DND-41 (cell line): ENCODE measurements at places on chromosomes 4 and X.

DNA sequence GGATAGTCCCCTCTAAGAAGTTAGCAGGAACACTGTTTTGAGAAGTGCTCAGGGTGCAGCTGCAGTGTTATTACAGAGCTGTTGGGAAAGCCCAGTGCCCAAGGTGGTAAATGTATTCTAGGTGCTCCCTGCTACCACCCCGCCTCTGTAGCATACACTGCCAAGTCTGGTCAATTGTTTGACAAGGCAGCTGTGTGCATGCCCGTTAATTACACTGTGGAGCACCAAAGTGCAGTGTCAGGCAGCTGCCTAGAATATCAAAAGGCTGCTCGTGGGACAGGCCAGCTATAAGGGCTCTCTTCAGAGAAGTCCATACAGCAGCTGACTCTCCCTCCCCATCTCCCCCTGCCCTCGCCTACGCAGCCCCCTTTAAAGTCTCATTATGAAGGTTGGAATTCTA lies 99.9 kb upstream of the KLHL13 start:
- DNase-seq: no peak
- no peaks in the 10 kb centered on the region for H3K36me3 ChIP-seq
- H3K4me3 ChIP-seq: no peak overlapping the region
- no peak overlapping the region for H3K27ac ChIP-seq

DNA sequence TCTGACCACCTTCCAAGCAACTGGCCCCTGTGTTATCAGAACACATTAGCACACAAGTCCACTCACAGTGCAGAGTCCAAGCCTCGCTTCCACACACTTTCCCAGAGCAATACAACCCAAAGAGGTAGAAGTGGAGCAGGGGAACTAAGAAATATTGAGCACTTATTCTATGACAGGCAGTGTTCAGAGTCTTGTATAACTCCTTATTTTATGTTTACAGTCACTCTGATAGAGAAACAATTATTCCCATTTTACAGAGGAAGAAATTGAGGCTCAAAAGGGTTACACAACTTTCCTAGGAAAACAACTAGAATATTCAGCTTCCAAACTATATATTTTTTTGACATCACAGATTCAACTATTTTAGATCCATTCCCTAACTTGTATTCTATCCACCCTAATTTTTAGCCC lies 18.3 kb upstream of the TMEM154 start:
- H3K27ac ChIP-seq: no peak overlapping the region
- no peaks in the 10 kb centered on the region for H3K4me1 ChIP-seq
- DNase-seq: no peak
- no peak overlapping the region for H3K4me3 ChIP-seq
- no peaks in the 10 kb centered on the region for H3K36me3 ChIP-seq
- no peaks in the 10 kb centered on the region for H3K27me3 ChIP-seq

- DNase-seq: no peak
- H3K4me1 ChIP-seq: no peaks in the 10 kb centered on the region
- no peaks in the 10 kb centered on the region for H3K36me3 ChIP-seq
- H3K27ac ChIP-seq: no peak overlapping the region
- H3K27me3 ChIP-seq: no peaks in the 10 kb centered on the region
Measured at GRCh38 chrX:20350596-20350995, 83.9 kb upstream of the RPS6KA3 start.

- DNase-seq: no peak
- H3K36me3 ChIP-seq: no peaks in the 10 kb centered on the region; the same call in 1 of the 2 replicates
- H3K27me3 ChIP-seq: no peaks in the 10 kb centered on the region
- H3K4me3 ChIP-seq: no peak overlapping the region
- H3K27ac ChIP-seq: no peak overlapping the region
- no peaks in the 10 kb centered on the region for H3K4me1 ChIP-seq
Measured at GRCh38 chr4:87317527-87317926, 5.2 kb downstream of the HSD17B13 start.

DNA sequence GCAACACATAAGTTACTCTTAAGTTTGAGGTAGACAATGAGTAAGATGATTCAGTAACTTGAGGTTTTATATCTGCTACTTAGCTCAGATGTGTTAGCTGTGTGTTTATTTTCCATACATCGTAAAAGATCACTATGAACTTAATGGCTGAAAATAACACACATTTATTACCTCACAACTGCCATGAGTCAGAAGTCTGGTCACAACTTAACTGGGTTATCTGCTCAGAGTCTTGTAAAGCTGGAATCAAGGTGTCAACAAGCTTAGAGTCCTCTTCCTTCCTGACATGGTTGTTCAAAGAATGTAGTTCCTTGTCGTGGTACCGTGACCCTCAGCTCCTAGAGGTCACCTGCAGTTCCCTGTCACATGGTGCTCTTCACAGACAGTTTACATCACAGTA lies 204.9 kb upstream of the MAGEB2 start:
- H3K4me1 ChIP-seq: no peaks in the 10 kb centered on the region
- H3K27ac ChIP-seq: no peak overlapping the region
- H3K36me3 ChIP-seq: no peaks in the 10 kb centered on the region
- no peaks in the 10 kb centered on the region for H3K27me3 ChIP-seq
- DNase-seq: no peak

DNA sequence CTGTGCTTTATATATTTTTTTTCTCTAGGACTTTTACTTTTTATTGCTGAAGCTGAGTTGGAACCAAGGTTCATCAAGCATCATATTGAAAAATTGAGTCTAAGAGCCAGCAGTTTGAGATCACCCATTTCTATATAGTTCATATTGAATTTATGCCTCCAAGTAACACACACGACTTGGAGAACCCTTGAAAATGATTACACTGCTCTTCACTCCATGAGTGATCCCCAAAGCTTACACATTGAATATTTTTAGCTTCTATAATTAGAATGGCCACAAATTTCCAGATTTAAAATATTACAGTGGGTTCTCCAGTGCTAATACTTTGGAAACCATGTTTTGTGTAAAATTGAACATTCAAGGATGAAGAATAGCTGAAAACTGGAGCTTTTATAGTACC lies 144.4 kb upstream of the SLC4A4 start:
- no peaks in the 10 kb centered on the region for H3K36me3 ChIP-seq
- no peak for DNase-seq
- peaks cover 12% of the 10 kb centered on the region for H3K4me1 ChIP-seq
- no peak overlapping the region for H3K27ac ChIP-seq
- no peak overlapping the region for H3K4me3 ChIP-seq

GRCh38 chrX:38312436-38312835 lies 14.9 kb downstream of the RPGR start:
- no peak for DNase-seq
- H3K36me3 ChIP-seq: no peaks in the 10 kb centered on the region; the same call in 1 of the 2 replicates
- H3K27ac ChIP-seq: no peak overlapping the region
- no peak overlapping the region for H3K4me3 ChIP-seq
